ENCODE measurements at places on chromosomes 7 and 10.

DNA sequence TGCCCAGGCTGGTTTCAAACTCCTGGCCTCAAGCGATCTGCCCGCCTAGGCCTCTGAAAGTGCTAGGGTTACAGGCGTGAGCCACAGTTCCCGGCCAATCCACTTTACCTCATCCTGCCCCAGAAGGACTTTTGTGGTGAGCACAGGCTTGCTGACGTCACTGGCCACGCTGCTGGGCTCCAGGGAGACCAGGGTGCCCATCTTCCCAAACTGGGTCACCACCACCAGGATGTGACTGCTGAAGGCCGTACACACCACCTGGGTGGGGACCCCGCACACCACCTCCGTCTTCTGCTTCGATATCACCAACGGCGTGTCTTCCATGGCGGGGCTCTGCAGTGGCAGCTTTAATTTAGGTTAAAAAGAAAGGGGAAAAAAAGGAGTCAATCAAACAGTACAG, 816 bp downstream of the PSMG3 start:
- peak; percentile 65 for DNase-seq

GRCh38 chr10:80163741-80164341, 31.3 kb downstream of the PLAC9 start:
- DNase-seq = peak; percentile 94

DNA sequence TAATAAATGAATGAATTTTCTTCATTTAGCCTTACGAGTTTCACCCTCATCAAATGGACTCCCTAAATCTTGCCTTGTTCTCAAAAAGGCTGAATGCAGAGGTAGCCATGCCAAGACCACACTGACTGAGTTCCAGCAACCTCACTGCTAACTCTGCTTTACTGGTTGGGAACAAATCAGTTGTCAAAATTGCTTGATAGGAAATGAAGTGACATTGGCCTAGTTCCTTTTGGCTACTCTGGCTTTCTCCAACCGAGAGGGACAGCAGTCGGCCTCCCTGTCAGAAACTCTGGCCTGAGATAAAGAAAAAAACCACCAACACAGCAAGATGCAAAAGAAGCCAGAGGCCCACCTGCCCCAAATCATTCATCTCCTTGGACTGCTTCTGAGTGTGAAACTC, 87.0 kb downstream of the PPP1R3C start:
- DNase-seq = no peak

DNA sequence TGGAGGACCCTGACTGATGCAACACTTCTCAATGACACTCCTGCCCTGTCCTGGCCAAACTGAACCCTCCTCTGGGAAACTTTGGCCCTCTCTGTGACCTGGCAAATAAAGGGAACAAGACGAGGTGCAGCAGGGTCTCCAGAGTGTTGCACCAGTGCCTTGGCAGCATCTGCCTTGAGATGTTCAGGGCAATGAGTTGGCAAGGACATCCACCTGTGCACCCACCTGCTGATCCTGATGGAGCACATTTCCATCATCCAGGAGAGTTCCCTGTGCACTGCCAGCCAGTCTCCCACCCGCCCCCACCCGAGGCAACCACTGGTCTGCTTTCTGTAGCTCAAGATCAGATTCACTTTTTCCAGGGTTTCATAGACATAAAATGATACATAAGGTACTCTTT, 407.4 kb downstream of the GRID1 start:
- no peak for DNase-seq
